ENCODE measurements at places on chromosomes 13 and 19. TPM values are rescaled to one million over a fixed set of nuclear protein-coding genes. Genes with fewer than 3 reads are reported as not detected.

VWA8 gene
- polyA plus RNA-seq = 3.3 TPM

ANKRD24 gene
- polyA plus RNA-seq = 1.4 TPM

ZNF112 gene
- polyA plus RNA-seq = 0.38 TPM

SYDE1 gene
- polyA plus RNA-seq = 0.09 TPM

ZNF808 gene
- polyA plus RNA-seq = 20.2 TPM

PSG2 gene
- polyA plus RNA-seq = not detected

CGB5 gene
- not detected for polyA plus RNA-seq

TSSK6 gene
- polyA plus RNA-seq = 1.1 TPM

ATP8B3 gene
- polyA plus RNA-seq = not detected

LILRA1 gene
- 1.4 TPM for polyA plus RNA-seq

FGF14 gene
- not detected for polyA plus RNA-seq

ONECUT3 gene
- polyA plus RNA-seq = not detected

CEACAM3 gene
- not detected for polyA plus RNA-seq

LGALS14 gene
- not detected for polyA plus RNA-seq

GARIN5A gene
- 0.63 TPM for polyA plus RNA-seq

RNF225 gene
- not detected for polyA plus RNA-seq

RAD23A gene
- 82.9 TPM for polyA plus RNA-seq

ZNF787 gene
- polyA plus RNA-seq = 2.4 TPM

SNRPD2 gene
- polyA plus RNA-seq = 816 TPM

FLT1 gene
- polyA plus RNA-seq = 3.7 TPM

ZNF536 gene
- polyA plus RNA-seq = not detected

NPAS1 gene
- polyA plus RNA-seq = not detected

LILRB4 gene
- polyA plus RNA-seq = not detected

ZNF177 gene
- 4.9 TPM for polyA plus RNA-seq

ANGPTL8 gene
- not detected for polyA plus RNA-seq

SIGLEC12 gene
- polyA plus RNA-seq = not detected

PINLYP gene
- 2.1 TPM for polyA plus RNA-seq

NRTN gene
- 0.28 TPM for polyA plus RNA-seq

PLPP2 gene
- not detected for polyA plus RNA-seq
